Right ventricle myocardium superior (tissue), 1 donor: ENCODE measurements at places on chromosomes 3 and 15.
A peak's percentile ranks its signal among the peaks of the same experiment; 100 is the strongest.

- no peak for DNase-seq
Observed at GRCh38 chr3:108620250-108620649, 30.7 kb downstream of the DZIP3 start.

GRCh38 chr3:198051836-198052235 lies 91.8 kb downstream of the LMLN start:
- no peak for DNase-seq

- no peak for DNase-seq
Observed at GRCh38 chr3:140031170-140031569, 96.2 kb downstream of the CLSTN2 start.

DNA sequence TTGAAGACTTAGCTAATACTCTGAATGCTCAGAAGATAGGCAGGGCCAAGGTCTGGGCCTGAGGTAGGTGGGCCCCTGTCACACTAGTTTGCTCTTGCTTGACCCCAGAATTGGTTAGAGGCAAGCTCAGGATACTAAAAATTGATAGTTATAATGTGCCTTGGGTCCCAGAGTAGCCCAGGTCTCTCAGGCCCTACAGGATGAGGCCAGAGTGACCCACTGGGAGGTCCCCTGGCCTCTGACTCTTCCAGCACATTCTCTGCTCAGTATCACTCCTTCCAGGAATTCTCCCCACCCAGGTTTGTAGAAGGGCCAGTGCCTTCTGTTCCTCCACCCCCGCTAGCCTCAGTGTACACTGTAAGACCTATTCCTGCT lies 667 bp upstream of the KLHDC8B start:
- DNase-seq, result no peak

DNA sequence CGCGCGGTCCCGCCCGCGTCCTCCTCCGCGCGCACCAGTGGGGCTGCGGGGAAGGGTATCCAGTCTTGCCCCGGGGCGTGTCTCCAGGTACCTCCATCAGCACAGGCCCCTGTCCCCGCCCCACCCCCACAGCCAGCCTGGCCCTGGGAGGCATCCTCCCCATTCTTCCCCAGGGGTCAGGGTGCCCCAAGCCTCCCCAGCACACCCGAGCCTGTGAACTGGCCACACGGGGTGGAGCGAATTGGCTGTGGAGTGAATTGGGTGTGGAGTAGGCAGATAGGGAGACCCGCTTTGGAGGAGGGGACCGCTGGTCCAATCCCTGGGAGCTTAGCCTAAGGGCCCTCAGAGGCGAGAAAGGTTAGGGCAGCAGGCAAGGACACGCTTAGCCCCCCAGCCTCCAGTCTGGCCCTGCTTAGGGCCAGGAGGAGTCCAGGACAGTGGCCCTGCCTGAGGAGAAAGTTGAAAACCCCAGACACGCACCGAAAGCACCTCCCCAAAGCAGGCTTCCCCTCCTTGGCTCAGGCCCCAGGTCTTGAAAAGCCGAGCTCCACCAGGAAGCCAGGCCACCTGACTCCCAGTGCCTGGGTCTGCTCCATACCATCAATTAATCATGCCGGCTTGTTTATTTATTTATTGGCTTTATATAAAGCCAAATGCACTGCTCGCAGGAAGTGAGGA lies 107.7 kb upstream of the SLC6A11 start:
- no peak for DNase-seq

- DNase-seq, result no peak
Observed at GRCh38 chr3:107555359-107555758, 32.6 kb downstream of the BBX start.

GRCh38 chr3:4720316-4721075 lies 227.3 kb downstream of the ITPR1 start:
- DNase-seq, result peak; percentile 68

GRCh38 chr3:150117076-150117475 lies 146.4 kb upstream of the PFN2 start:
- DNase-seq, result no peak

DNA sequence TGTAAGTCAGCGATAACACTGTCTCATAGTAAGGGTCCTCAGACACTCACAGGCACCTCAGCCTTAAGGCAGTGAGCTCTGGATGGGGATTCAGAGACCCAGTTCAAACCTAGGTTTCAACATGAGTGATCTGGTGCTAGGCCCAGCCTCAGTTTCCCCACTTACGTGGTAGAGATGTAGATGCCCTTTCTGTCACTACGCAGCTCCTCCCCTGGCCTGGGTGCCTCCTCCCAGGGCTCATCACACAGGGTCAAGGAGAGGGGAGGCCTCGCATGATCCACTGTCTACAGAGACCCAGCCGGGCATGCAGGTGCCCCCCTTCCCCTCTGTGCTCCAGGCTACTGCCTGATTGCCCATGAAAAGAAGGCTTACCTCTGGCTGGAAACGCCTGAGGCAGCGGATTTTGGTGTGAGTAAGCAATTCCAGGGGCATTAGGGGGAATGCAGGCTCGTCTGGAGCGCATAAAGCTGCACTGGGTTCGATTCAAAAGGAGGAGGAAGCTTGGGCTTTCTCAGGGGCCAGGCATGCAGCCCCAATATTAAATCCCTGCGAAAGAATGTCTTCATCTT lies 69.8 kb upstream of the ANKRD34C start:
- DNase-seq, result no peak

- DNase-seq, result no peak
Observed at GRCh38 chr3:123157209-123157597, 44.5 kb upstream of the SEC22A start.

- DNase-seq, result no peak
Observed at GRCh38 chr3:197019021-197019420, 10.6 kb downstream of the MELTF start.

GRCh38 chr15:41462084-41462795 lies 31.4 kb upstream of the ITPKA start:
- DNase-seq, result no peak

GRCh38 chr3:149087208-149087607 lies 875 bp upstream of the HLTF start:
- no peak for DNase-seq

GRCh38 chr15:77650265-77650664 lies 17.6 kb upstream of the LINGO1 start:
- DNase-seq, result no peak

DNA sequence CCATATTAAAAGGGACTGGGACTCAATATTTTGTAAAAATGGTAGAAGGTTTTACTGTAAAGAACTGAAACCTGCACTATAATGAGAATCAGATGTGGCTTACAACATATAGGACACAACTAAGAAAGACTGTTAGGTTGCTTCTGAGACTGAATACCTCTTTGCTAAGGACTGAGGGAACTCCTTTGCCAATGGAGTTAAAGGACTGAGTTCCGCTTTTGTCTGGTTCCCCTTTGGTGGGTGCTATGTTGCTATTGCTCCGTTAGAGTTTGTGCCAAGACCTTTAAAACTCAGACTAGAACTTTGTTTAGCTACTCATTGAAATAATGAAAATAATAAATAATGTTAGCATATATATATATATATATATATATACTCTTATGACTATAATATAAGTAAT lies 147.8 kb upstream of the KCNMB2 start:
- DNase-seq, result no peak
